Activated CD4-positive, alpha-beta memory T cell treated with anti-CD3 and anti-CD28 coated beads, Interleukin-2, amount 10 ng/mL, durations not matched to agents 7 days and 5 days (primary cell): ENCODE measurements at places on chromosomes 5 and 9. TPM values are rescaled to one million over a fixed set of nuclear protein-coding genes. Genes with fewer than 3 reads are reported as not detected.

DNA sequence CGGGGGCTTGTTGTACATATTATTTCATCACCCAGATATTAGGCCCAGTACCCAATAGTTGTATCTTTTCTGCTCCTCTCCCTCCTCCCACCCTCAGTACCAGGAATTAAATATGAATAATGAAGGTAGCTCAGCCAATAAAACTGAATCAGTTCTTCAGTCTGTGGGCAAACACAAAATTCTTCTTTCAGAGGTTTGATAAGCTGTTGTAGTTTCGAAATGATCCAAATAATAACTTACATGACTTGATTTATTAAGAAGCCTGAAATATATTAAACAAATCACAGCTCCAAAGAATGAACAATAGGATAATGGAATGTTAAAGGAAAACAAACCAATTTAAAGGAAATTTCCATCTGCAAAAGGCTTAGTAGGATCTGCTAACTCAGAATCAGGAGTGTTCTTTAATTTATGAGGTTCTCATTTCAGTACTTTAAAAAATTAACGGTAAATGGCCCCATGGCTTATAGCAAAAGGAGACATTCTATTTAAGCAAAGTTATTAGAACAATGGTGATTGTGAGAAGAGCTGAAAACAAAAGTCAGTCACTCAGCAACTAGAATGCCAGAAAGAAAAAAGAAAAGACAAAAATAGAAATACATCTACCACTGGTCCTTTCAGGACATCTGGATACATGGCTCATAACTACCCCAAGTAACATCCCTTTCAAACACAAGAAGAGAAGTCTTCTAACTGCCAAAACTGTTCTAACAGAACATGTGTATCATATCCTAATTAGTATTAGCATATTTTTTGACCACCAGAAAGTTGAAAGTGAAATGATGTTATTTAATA is 62.4 kb downstream of the NR3C1 start:
- no peak overlapping the region for H3K4me3 ChIP-seq
- H3K27me3 ChIP-seq = no peaks in the 10 kb centered on the region
- no peak overlapping the region for H3K27ac ChIP-seq
- peaks cover 20% of the 10 kb centered on the region for H3K4me1 ChIP-seq
- DNase-seq = no peak

- H3K27me3 ChIP-seq = peaks cover 67% of the 10 kb centered on the region
- H3K4me3 ChIP-seq = no peak overlapping the region
- H3K36me3 ChIP-seq = peaks cover 5% of the 10 kb centered on the region
Measured at GRCh38 chr5:181166812-181167733, 19.7 kb downstream of the OR2V2 start.

Gene SOX30
- 0.18 TPM for total RNA-seq

Gene ROR2
- 2.1 TPM for total RNA-seq

Gene TTLL11
- total RNA-seq = 2.1 TPM

GRCh38 chr5:38367410-38367809 is 109.1 kb downstream of the EGFLAM start:
- H3K4me3 ChIP-seq = no peak overlapping the region
- no peak for DNase-seq
- peaks cover 4% of the 10 kb centered on the region for H3K4me1 ChIP-seq
- no peaks in the 10 kb centered on the region for H3K36me3 ChIP-seq
